ENCODE measurements at places on chromosomes 1 and 21.

DNA sequence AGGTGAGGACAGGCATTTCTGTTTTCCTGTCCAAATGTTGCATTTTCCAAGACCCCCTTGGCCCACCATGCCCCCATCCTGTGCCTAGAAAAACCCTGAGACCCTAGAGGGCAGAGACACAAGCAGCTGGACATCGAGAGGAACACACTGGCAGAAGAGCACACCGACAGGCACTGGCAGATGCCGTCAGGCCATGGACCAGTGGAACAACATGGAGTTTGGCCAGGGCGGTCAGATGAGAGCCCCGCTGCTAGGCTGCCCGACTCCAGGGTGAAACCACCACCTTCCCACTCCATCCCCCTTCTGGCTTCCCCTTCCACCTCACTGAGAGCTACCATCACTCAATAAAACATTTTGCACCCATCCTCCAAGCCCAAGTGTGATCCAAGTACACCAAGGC is 438.4 kb downstream of the SIPA1L2 start:
- no peak for DNase-seq

- DNase-seq = no peak
Measured at GRCh38 chr21:36584980-36585940, 105.3 kb upstream of the CLDN14 start.

DNA sequence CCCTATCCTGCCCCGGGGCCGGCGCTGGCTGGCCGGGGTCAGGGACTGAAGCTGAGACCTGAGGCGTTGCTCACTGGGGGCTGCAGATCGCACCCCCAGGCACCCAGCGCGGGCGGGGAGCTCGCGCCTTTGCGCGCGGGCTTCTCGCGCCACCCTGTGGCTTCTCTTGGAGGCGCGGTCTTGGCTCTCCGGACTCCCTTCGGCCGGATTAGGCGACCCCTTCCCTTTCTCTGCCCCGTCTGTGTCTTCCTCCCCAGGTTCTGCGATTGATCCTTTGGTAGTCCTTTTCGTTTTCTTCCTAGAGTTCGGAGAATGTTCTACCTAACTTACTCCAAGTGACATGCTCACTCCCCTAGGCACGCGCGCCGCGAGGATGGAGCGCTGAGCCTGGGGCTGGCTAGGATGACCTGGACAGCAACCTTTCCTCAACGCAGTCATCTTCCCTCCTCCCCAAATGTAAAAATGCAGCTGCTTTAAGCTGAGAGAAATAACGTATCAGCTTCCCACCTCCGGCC is 495 bp upstream of the NTRK1 start:
- peak; percentile 42 for DNase-seq

DNA sequence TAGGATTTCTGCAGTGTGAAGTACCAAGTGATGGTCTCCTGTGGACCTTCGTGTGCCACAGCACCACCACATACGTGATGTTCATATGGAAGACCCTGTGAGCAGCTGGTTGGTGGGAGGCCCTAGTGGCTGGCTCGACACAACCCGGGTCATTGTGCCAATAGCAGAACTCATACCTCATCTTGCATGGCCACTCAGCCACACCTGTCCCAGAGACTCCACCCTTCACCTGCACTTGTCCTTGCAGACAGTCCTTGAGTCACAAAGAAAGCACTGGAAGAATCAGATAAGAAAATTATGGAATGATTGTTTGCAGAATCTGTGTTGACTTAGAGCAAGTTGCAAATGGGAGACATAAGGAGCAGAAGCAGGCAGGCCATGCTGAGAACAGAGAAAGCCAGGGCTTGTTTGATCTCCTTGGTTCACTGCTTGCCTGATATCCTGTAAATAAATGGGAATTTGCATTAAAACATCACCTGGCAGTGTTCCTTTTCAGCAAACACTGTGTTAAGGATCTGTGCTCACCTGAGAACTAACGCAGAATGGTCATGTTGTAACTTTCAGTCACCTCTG is 307.7 kb downstream of the SIPA1L2 start:
- DNase-seq = no peak

GRCh38 chr1:111792249-111792648 is 36.5 kb downstream of the DDX20 start:
- no peak for DNase-seq

- no peak for DNase-seq
Measured at GRCh38 chr1:36562181-36562685, 79.5 kb upstream of the CSF3R start.

DNA sequence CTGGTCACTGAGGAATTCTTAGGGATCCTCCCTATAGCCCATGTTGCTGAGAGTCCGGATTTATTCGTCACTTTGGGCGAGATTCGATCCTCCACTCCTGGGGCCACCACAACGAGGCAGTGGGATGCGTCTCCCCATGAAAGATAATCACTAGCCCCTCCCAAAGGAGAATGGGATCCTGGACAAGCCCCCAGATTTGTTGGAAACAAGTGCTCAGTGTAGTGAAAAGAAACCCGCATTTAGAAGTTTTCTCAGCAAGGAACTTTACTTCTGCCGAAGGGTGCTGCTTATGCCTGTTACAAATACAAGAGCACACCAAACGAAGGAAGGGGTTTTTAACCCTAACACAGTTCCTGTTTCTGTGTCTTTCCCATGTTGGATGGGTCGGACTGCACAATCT is 83.3 kb downstream of the ZFYVE9 start:
- DNase-seq = no peak

DNA sequence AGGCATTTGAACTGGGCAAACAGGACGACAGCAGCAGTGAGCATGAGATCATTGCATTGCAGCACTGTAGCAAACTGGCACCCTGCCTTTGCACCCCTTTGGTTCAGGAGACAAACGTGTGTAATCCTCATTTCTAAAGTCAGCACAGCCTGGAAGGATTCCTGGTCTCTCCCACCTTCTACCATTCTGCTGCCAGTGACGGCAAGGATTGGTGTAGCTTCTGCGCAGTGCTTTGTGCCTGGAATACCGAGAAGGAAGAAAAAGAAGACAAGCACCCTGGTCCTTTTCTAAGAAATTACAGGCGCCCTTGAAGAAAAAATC is 805.3 kb downstream of the USP25 start:
- DNase-seq = no peak

DNA sequence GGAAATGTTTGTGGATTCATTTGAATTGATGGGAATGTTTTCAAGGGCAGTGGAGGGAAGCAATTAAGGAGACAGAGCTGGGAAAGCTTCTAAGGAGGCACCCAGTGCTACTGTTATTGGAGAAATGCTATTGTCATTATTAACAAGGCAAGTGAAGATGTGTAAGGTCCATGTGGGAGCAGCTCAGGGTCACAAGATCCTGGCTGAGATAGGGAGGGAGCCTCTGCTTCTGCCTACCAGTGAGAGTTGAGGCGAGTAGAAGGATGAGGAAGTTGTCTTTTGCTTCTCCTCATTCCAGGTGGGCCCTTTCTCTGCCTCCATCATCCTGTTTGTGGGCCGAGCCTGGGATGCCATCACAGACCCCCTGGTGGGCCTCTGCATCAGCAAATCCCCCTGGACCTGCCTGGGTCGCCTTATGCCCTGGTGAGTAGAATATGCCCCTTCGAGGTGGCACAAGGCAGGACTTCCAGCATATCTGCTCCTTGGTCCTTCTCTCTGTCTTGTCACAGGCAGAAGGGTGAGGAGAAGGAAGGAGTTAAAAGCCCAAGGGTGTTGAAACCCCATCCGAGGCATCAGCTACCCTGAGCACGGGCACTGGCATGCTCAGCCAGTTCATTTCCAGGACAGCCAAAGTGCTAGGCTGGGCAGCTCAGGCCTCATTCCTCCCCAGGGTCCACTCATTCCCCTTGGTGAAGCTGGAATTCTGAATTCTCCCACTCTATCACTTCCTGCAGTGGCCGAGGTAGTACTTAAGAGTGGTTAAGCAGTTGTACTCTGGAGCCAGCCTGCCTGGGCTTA is 3.7 kb downstream of the MFSD2A start:
- DNase-seq = no peak

- no peak for DNase-seq
Measured at GRCh38 chr21:46411236-46411635, 47.5 kb upstream of the DIP2A start.

- DNase-seq = no peak
Measured at GRCh38 chr1:171460018-171460620, 25.2 kb upstream of the PRRC2C start.

DNA sequence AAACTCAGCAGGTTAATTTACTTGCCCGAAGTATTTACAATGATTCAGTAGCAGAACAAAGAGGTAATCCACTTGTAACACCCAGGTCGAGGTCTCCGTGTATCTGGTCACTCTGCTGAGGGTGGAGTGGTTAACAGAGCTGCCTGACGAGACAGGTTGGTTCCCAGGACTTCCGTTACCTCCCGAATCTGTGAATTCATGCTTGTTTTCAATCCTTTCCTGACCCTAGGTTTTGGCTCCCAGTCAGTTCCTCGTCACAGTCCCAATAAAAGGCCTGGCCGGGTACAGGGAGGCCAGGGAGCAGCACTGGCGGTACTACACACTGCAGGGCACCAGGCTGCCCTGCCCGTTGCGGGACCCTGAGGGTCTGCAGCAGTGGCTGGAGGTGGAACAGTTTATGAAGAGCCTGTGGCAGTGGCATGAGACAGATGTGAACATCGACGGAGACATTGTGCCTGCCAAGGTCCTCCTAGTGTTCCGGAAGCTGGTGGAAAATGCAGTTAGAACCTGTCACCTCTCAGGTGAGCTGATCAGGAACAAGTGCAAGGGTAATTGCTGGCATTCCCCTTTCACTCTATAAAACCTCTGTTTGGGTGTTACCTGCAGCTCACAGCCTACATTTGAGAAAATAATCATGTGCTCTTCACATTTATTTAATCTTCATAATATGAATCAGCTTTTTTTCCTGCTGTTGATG is 12.8 kb downstream of the MAB21L3 start:
- DNase-seq = no peak

DNA sequence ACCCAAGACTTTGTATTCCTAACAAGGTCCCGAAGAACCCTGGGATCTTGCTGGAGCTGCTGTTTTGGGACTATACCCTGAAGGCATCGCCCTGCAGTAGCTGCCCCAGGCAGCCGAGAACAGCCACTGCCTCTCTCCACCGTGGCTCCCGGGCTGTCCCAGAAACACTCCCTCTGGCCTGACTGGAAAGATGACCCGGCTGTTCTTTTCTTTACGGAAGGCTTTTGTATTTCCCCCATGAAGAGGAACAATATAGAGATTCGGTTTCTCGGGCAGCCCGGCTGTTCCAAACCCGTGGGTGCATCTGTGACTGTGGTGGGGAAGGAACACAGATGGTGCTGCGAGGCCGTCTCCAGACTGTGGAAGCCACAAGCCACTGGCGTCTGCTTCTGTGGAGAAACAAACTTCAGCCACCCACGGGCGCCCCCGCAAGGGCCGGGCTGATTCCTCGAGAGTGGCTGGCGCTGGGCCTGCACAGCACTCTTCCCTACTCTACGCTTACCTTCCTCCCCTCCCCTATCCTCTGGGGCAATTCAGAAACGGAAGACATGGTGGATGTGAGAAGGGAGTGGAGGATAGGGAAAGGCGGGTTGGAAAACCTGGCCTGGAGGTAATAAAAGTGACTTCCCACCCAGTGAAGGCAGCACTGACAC is 33.7 kb upstream of the VASH2 start:
- DNase-seq = no peak

- peak; percentile 82 for DNase-seq
Measured at GRCh38 chr1:45584351-45585109, 689 bp downstream of the NASP start.

GRCh38 chr1:155250633-155251449 is 4.4 kb downstream of the ENTREP3 start:
- DNase-seq = peak; percentile 96

- DNase-seq = no peak
Measured at GRCh38 chr1:198563583-198563982, 23.1 kb upstream of the ATP6V1G3 start.

DNA sequence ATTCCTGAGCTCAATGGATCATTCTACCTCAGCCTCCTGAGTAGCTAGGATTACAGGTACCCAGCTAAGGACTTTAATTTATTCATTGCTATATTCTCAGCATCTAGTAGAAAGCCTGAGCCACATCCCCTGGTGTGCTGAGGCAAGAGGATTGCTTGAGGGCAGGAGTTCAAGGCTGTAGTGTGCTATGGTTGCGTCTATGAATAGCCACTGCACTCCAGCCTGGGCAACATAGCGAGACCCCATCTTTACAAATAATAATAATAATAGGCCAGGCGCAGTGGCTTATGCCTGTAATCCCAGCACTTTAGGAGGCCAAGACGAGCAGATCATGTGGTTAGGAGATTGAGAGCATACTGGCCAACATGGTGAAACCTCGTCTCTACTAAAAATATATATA is 3.3 kb upstream of the RPS6KA1 start:
- no peak for DNase-seq

DNA sequence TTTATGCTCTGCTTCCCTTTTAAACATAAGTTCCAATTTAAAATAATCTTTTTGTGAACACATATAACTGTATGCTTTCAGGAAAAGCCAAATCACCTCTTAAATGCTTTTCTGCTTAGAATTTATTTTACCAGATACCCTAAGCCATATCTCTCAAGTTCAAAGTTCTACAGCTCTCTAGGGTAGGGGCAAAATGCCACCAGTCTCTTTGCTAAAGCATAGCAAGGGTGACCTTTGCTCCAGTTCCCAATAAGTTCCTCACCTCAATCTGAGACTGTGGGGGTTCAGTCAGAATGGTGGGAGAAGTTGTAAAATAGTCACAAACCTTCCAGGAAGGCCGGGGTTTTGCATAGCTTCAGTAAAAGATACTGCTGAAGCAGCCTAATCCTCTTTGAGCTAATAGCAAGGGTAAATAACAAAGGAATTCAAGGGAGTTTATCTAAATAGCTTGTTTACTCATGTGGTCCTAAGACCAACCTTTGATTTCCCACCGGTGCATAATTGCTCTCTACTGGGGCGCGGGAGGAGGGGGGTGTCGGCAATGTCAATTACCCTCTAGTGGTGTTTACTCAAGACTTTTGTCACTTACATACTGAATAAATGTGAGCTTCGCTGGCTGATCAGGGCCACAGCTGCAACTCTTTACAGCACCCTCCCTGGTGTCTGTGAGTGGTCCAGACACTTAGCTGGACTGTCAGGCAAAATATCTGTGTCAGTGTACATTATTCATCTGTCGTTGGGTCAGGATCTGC is 1376.2 kb downstream of the NCAM2 start:
- DNase-seq = no peak

DNA sequence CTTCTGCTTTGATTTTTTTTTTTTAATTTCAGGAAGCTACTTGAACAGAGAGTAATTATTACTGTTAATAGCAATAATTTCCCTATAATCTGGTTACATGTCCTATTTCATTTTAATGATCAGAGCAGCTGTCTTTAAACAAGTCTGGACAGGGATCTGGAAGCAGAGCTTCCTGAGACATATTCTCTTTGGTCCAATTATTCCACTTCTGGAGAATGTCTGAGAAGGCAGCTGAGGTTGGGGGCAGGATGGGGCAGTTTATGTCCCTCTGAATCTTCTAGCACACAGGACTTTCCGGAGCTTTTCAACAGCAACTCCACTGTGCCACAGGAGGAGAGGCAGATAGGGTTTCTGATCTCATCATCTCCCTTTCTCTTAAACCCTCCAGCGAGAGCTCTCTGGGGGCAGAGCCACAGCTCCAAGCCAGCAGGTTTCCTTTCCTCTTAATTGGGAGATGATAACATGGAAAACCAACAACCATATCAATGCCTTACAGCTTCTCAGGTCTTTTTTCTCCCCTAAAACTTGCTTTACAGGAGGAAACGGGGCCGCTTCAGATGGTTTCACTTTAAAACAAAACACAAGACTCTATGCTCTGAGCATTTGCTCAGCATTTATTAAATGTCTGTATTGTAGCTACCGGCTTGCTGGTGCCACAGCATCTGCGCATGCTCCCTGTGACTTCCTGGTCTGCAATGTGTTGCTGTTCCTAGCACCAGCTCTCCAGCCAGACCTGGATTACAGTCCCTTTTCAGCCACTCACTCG is 425.7 kb upstream of the USP24 start:
- no peak for DNase-seq
